ENCODE measurements at places on chromosomes 13 and 19. TPM values are rescaled to one million over a fixed set of nuclear protein-coding genes. Genes with fewer than 3 reads are reported as not detected.

Gene CEACAM8
- not detected for total RNA-seq

Gene FARSA
- 55.6 TPM for total RNA-seq

Gene RFX2
- total RNA-seq = 27.6 TPM

Gene NPHS1
- total RNA-seq = not detected
